ENCODE measurements at places on chromosomes 1 and 21. TPM values are rescaled to one million over a fixed set of nuclear protein-coding genes. Genes with fewer than 3 reads are reported as not detected.

DNA sequence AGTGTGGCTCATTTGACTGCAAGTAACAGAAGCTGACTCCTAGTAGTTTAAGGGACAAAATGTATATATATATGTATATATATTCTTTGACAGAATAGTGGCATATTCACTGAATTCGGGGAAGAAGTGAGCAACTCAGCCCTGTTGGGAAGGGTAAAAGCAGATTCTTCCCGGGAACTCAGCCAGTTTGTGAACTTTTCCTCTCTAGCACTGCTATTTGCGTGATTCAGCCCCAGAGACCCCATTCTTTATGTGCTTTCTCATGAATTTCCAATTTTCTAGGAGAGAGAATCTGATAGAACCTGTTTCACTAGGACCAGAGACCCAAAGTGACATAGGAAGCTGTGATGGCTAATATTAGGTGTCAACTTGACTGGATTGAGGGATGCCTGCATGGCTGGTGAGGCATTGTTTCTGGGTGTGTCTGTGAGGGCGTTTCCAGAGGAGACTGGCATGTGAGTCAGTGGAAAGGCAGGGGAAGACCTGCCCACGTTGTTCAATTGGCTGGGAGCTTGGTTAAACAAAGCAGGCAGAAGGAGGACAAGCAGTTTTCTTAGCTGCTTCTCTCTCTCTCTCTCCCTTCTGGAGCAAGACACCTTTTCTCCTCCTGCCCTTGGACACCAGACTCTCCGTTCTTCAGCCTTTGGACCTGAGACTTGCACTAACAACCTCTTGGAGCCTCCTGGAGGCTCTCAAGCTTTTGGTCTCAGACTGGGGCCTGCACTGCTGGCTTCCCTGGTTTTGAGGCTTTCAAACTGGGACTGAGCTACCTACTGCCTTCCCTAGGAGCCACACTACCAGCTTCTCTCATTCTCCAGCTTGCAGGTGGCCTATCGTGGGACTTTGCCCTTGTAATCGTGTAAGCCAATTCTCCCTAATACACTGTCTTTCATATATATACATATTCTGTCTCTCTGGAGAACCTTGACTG lies 93.4 kb upstream of the KCNK1 start:
- H3K4me3 ChIP-seq = no peak overlapping the region
- no peaks in the 10 kb centered on the region for H3K4me1 ChIP-seq
- no peak for DNase-seq
- H3K27ac ChIP-seq = no peak overlapping the region
- no peaks in the 10 kb centered on the region for H3K36me3 ChIP-seq

GRCh38 chr21:36510911-36511310 lies 31.0 kb upstream of the CLDN14 start:
- H3K27ac ChIP-seq = no peak overlapping the region
- H3K4me3 ChIP-seq = no peak overlapping the region
- H3K27me3 ChIP-seq = no peaks in the 10 kb centered on the region
- DNase-seq = no peak

GRCh38 chr1:241823925-241824324 lies 24.1 kb upstream of the EXO1 start:
- H3K36me3 ChIP-seq = no peaks in the 10 kb centered on the region
- H3K27me3 ChIP-seq = no peaks in the 10 kb centered on the region
- no peak for DNase-seq
- no peaks in the 10 kb centered on the region for H3K4me1 ChIP-seq
- no peak overlapping the region for H3K27ac ChIP-seq

- DNase-seq = no peak
- no peaks in the 10 kb centered on the region for H3K36me3 ChIP-seq
- H3K4me1 ChIP-seq = peaks cover 16% of the 10 kb centered on the region
These were observed 184.2 kb upstream of the RAB4A start for GRCh38 chr1:229086686-229087085.

BLACAT1 gene
- 5.9 TPM for polyA plus RNA-seq

- no peak for DNase-seq
- H3K27ac ChIP-seq = no peak overlapping the region
- H3K4me1 ChIP-seq = peaks cover 13% of the 10 kb centered on the region
These were observed 38.4 kb upstream of the IFNGR2 start for GRCh38 chr21:33364830-33365229.

GRCh38 chr1:156012051-156012817 lies 8.5 kb downstream of the SSR2 start:
- no peaks in the 10 kb centered on the region for H3K4me1 ChIP-seq
- H3K36me3 ChIP-seq = no peaks in the 10 kb centered on the region
- no peak for DNase-seq
- no peak overlapping the region for H3K4me3 ChIP-seq
- H3K27me3 ChIP-seq = no peaks in the 10 kb centered on the region
- H3K27ac ChIP-seq = no peak overlapping the region

Measured in testis (tissue), 5 donors.